ENCODE measurements at places on chromosomes 12 and 14.

DNA sequence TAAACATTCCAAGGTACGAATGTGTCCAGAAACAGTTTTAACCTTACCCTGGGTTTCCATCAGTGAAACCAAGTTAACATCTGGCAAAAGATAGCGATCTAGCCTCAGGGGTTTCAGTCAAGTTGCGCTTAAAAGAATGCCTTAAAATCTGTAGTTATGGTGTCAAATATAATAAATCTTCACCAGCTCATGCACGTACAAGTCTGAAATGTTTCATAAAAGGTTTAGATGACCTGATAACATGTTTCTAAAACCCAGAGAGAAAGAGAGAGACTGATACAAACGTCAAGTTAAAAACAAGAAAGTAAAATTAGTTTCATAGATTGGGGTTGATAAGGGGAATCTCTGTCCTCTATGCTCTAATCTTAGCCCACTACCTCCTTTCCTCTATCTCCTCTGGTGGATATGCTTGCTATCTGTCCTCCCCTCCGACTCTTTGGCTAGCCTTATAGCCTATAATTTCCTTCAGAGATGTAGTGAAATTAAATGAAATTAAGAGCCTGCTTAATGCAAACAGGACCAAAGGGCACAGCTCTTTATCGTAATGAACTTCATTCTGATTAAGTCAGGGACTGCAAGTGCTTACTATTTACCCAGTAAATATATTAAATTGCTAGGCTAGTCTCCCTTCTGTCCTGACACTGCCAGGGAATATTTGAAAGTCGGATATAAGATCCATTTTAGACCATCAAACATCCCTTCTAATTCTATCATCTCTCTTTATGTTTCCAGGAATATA, 18.4 kb upstream of the FOS start:
- no peak for DNase-seq

DNA sequence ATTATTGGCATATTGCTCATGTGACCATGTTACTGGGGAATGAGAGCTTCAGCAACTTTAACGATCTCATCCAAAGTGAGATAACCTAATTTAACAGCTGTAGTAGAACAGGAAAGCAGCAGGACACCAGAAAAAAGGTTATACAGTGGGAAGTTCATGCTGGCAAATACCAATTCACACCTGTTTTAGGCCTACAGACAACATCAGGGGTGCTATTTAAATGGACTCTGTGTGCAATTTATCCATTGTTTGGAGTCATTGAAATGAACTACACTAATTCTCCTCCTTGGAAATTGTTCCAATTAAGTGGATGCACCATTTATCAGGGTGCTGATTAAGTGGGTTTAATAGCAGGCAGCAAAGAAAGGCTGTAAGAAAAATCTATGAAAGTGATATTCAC, 424.4 kb upstream of the LMO3 start:
- no peak for DNase-seq

DNA sequence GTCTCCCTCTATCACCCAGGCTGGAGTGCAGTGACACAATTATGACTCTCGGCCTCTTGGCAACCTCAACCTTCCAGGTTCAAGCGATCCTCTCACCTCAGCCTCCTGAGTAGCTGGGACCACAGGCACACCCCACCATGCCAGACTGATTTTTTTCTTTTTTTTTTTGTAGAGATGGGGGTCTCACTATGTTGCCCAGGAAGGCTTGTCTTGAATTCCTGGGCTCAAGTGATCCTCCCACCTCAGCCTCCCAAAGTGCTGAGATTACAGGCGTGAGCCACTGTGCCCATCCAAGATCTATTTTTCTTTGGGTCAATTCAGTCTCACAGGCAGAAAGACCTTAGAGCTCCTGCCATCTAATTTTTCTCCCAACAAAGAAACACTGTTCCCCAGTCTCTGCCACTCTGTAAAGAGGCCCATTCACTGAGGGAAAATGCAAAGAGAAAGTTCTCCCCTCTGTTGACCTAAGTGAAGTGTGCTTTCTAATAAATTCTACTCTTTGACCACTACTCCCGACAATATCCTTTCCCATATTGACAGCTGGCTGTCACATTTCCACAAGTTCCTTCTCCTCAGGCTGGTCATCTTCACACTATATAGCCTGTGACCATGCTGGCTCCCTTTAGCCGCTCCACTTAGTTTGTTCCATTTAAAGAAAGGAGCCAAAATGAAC, 23.3 kb downstream of the TMED8 start:
- no peak for DNase-seq

DNA sequence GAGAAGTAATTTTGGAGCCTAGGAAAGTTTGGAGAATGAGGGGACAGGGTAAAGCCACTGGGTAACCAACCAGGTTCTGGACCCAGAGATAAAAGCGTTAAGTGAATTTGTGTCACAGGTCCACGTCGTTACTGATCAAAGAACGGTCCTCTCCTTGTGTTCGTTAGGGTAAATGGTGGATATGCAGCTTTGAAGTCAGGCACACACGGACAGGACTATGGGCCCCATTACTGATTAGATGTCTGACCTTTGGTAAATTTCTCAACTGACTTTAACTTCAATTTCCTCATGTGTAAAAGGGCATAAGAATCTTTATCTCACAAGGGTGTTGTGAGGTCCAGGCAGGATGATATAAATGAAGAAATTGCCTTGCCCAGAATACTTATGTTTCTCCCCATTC, 76.6 kb downstream of the EMP1 start:
- no peak for DNase-seq

- no peak for DNase-seq
Measured at GRCh38 chr12:23560611-23561010, 388.9 kb downstream of the SOX5 start.

- DNase-seq: no peak
Measured at GRCh38 chr14:22252686-22253085, 336.3 kb downstream of the DAD1 start.

DNA sequence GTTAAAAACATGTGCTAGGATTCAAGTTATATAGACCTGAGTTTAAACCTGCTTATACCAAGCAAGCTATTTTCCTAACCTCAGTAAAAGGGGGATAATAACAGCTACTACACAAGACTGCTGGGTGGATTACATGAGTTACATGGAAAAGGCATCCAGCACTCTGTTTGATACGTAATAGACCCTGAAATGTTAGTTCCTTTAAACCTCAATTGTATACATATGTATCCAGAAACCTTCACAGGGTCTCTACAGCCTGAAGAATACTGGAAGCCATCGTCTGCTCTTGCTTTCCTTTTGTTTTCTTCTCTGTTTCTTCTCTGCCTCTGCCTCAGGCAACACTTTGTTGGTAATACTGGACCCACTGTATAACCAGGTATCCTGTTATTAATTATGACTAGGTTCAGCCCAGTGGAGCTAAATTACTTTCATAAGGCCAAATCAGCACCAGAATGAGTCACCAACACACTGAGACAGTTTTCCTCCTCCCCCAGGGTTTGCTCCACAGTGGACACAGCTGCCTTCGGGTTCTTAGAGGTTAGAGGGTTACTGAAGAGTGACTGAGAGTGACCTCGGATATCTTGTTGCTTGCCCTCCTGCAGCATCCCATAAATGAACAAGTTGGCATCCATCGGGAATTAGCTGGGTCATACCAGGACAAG, 127.1 kb downstream of the CAPZA3 start:
- no peak for DNase-seq

DNA sequence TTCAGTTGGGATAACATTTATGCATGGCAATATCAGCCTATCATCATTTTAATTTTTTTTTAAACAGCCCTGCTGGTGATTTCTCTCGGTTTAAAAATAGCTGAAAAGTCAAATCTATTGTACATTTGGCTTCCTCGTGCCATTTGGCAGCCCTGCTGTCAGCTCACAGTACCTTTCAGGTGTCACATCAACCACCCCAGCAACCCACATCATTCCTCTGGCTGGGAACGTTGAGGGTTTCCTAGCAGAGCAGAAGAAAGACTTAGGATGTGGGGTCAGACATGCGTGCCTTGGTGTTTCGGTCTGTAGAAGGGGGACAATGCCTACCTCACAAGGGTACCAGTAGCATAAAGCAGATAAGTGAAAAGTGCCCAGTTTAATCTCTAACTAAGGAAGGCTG, 15.8 kb downstream of the PEBP1 start:
- no peak for DNase-seq

DNA sequence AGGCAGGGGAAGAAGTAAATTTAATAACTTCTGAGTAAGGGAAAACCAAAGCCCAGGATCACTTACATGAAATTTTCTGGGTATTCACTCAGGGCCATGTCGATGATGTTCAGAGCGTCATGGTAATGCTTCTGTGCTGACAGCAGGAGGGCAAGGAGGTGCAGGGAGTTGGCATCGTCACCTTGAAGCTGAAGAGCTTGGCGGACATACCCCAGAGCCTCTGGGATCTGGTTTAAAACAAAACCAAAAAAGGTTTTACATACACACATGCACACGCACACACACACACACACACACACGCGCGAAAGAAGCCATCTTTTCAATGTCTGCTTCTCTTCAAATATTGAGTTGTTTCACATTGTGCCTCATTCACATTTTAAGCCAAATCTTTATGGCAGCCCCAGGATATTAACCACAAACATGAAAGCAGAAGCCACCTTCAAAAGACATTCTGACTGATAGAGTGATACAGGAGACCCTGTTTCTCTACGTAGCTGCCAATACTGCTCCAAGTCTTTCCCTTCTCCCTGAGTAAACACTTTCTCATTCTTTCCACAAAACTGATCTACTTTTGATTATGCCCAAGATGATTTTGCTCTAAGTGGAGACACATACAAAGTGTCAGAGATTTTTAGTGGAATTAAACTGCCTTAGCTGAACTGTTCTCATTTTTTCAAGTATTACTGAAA, 172.1 kb downstream of the TTC7B start:
- DNase-seq: no peak

DNA sequence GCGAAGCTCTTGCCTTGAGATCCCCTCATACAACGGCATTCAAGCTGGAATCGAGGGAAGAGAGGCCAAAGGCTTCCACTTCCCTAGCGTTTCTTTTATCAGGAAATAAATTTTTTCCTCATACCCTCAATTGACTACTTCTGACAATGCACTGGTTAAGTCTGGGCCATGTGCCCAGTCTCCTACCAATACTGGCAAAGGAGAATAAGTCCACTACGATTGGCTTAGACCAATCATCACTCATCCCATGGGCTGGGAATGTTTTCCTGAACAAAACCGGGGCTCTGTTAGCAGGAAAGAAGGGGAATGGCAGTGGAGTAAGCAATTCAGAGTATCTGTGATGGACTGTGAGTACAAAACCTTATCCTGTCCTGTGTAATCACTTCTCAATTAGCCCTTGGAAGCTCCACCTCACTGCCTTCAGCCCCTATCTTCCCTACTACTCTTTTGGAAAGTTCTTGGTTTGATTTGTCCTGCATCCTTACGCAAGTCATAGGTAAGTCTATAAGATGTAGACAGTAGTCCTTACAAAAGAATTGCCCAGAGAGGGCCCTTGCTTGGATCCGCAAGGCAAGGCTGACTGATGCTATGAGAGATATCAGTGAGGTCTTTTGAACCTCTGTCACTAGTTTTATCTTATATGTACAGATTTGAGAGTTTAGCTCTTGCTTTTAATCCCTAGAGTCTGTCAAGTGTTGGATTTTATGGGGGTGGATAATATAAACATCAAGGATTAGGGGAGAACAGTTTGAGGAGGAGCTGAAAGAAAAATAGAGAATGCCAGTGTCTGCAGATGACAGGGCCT, 36.3 kb upstream of the CDK17 start:
- no peak for DNase-seq

- no peak for DNase-seq
Measured at GRCh38 chr14:85154714-85155113, 375.2 kb upstream of the FLRT2 start.

- no peak for DNase-seq
Measured at GRCh38 chr12:87853448-87854003, 175.7 kb downstream of the C12orf50 start.

- DNase-seq: no peak
Measured at GRCh38 chr12:69666798-69667197, 32.3 kb downstream of the BEST3 start.

DNA sequence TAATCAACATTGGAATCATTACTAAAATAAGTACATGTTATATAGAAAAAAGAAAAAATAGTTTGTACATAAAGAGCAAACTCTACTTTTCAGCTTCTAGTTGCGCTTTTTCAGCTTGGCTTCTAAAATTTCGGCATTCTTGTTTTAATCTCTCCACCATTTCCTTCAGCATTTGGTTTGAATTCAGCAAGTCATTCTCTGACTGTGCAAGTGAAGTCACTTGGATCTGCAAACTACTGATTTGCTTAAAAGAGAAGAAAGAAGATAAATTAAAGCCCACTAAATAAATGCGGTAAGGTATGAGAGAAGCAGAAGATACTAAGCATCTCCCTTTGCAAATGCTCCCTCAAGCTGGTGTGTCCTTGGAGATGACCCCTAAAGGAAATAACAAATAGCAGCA, 126.3 kb downstream of the CEP83 start:
- no peak for DNase-seq

GRCh38 chr14:22285991-22286390, 303.0 kb downstream of the DAD1 start:
- DNase-seq: no peak

GRCh38 chr12:65926119-65926908, 102.0 kb downstream of the HMGA2 start:
- DNase-seq: no peak

- DNase-seq: no peak
Measured at GRCh38 chr14:51455041-51455835, 196.5 kb upstream of the FRMD6 start.

- no peak for DNase-seq
Measured at GRCh38 chr14:70707138-70708038, 65.7 kb downstream of the TTC9 start.

DNA sequence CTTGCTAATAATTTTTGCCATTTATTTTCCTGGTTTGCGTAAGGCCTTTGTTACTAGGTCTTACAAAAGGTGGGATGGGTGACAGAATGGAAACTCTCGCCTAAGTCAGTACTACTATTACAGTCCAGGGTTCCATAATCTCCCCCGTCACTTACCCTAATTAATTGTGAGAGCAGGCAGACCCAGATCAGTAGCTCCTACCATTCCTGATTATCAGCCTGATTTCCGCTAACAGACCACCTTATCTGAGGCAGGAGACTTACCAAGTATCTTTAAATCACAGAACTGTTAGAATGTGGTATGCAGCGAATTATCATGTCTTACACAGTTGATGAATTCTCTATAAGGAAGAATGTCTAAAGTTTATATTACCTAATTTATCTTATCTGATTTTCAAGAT, 234.7 kb downstream of the FOXN3 start:
- no peak for DNase-seq

GRCh38 chr12:76568130-76568529, 8.6 kb upstream of the OSBPL8 start:
- DNase-seq: no peak

- no peak for DNase-seq
Measured at GRCh38 chr14:75826599-75826998, 155.2 kb downstream of the TGFB3 start.
